ENCODE measurements at places on chromosomes 2 and 18.
A peak's percentile ranks its signal among the peaks of the same experiment; 100 is the strongest.

GRCh38 chr18:813172-814071 lies 1.4 kb upstream of the YES1 start:
- DNase-seq, result no peak

GRCh38 chr2:84959095-84959565 lies 11.8 kb upstream of the KCMF1 start:
- DNase-seq, result no peak

GRCh38 chr18:50126471-50126870 lies 68.5 kb downstream of the MYO5B start:
- peak; percentile 3 for DNase-seq

- no peak for DNase-seq
These were observed 116.6 kb downstream of the PTPRM start for GRCh38 chr18:7683753-7684152.

- DNase-seq, result no peak
These were observed 400.2 kb upstream of the SPHKAP start for GRCh38 chr2:228581731-228582130.

- DNase-seq, result peak; percentile 66
These were observed 3.0 kb downstream of the DAPL1 start for GRCh38 chr2:158797963-158798700.

- DNase-seq, result no peak
These were observed 5.5 kb upstream of the CYP26B1 start for GRCh38 chr2:72153026-72153791.

DNA sequence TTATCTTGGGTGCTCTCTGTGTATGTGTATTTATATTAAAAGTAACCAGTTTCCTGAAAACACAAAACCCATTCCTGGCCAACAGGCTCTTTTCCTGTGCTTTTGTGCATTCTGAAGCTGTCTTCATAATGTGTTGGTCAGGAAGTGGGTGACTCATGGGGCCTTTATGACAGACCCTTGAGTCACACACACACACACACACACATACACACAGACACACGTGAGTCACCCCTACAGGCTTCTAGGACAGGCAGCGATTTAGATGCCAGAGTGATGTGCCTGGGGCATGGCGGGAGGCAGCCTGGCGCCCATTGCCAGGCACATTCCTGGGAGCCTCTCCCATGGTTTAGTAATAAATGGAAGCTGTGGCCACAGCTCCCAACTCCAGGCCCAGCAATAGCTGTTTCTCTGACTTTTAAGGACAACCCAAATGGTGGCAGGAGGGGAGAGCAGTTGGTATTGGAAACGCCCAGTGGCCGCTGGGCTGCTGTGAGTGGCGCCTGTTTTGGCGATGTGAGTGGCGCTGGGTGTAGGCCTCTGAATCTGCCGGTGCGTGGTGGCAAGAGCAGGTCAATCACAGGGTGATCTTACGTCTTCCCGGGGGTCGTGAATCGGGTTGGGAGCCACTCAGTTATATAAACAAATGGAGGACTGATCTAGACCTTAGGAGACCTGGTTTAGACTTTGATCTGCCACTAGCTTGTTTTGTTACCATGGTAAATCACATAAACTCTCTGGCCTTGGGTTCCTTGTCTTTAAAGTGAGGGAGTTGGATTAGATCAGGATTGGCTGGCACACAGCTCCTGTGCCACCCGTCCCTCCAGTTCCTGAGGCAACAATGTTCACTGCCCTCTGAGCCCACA lies 150.7 kb upstream of the DLX2 start:
- DNase-seq, result no peak

- no peak for DNase-seq
These were observed 45.5 kb upstream of the FZD5 start for GRCh38 chr2:207815254-207815653.

DNA sequence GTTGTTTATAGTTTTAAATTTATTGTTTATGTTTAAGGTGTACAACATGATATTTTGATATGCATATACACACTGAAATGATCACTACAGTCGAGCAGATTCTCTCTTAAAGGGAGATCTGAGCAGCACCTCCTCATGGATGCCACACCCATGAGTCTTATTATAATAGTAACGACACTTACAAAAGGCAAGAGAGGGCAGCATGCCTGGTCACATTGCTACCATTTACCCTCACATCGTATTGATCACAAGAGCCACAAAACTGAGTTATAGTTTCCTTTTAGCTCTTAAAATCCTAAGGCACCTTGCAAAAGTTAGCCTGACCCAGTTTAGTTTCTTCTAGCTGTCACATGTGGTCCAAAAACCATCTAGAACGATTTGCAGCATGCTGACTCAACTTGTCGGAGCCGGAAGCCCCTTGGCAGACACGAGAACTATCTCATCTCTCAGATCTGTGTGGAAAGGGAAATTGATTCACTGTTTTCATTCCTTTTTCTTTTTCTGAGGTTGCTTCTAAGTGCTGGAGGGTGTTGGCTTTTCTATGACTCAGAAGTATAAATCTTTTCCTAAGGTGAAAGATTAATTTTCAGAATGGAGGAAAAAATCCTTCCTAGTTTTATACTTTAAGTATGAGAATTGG lies 85.3 kb downstream of the CDC42EP3 start:
- DNase-seq, result no peak

GRCh38 chr2:120141300-120142069 lies 81.7 kb downstream of the TMEM185B start:
- no peak for DNase-seq

GRCh38 chr2:190891889-190892288 lies 11.3 kb downstream of the GLS start:
- DNase-seq, result no peak

- DNase-seq, result peak; percentile 63
These were observed 111.9 kb downstream of the AP1S3 start for GRCh38 chr2:223725494-223725893.

DNA sequence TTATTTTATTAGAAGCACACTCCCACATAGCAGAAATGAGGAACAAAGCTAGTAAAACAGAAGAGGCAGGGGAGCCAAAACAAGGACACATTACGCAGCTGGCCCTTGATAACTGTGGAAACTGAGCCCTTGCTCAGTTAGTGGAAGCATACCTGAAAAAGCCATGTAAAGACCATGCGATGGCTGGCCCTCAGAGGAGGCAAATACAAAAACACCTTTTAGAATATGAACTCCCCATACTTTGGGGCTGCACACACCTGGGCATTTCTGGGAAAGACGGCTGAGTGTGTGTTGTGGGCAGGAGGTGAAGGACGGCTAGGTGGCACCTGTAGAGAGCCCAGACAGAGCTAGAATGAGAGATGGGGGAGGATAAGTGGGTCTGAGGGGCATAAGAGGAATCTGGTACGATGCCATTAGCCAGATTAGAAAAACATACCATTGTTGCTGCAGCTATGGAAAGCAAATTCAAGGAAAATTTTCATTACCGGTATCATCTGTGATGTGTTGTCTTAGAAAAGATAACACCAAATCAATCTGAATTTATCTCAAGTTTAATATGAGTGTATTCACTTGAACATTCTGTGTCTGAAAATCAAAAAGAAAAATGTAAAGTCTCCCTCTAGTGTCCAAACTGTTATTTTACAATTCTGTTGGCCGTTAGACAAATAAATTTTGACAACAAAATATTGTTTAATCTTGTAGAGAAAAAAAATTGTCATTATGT lies 45.2 kb upstream of the SULT1C3 start:
- DNase-seq, result no peak

DNA sequence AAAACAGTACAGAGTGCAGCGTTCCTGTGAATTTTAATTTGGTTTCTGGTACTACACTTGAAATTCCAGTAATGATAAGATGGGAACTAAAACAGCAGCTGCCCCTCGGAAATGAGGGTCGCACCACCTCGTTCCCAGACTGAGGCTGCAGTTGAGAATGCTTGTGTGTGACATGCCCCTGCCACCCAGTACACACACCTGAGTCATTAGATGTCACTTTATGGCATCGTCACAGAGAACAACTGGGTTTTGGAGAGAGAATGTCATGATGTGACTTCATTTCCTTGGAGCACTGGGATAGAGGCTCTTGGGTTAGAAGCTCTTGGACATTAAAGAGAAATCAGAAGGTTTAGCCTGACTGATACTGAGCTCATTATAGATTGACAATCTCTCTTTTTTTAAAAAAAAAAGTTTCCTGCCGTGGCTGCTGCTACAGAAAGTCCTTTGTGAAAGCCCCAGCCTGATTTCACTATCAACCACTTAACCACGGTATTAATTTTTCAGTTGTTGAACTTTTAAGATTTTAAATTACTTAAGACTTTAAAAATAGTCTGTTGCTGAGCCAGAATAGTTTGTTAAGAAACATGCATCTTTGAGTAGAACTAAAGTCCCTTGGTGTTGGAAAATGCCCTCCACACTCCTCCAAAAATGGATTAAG lies 24.5 kb downstream of the BCL2L11 start:
- no peak for DNase-seq

- peak; percentile 75 for DNase-seq
These were observed 753.9 kb downstream of the RNF144A start for GRCh38 chr2:7670905-7671641.

DNA sequence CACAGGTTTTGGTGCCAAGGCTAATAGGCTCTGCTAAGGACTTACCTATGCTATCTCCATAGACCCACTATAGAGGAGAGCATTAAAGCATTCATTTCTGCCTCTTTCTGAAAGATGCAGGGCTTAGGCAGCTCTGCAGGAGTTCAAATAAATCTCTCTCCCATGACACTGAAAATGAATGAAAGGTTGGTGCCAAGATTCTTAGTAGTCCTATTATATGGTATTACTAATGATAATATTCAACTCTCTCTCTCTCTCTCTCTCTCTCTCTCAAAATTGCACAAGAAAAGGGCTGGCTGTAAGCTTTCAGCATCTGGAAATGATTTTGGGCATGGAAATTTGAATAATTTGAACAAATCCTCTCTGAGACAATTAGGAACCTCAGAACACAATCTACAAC lies 433.7 kb downstream of the MBD2 start:
- peak; percentile 78 for DNase-seq

DNA sequence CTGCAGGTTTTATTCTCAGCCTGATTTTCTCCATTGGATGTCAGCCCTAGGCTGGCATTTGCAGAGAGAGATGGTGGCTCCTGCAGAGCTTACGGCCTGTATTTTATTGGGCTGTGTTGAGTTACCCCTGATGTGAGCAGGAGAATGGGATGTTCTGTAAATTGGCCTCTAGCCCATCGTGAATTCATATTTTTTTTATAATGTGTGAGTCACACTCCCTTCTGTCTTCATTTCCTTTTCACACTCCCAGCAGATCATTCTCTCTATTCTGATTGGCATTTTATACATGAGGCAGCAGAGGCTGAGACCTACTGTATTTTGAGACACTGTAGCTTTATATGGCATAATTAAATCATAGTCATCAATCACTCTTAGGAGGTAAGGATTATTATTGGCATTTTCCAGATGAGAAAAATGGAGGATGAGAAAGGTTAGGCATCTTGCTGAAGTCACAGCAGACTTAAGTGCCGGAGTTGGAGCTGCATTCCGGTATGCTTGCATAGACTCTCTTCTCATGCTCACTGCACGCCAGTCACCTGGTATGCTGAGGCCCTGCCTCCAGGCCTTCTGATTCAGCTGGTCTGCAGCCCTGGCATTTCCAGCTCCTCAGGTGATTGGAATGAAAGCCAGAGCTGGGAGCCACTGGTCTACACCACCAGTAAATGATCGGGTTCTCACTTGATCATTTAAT lies 142.4 kb downstream of the NEDD4L start:
- DNase-seq, result peak; percentile 78

- no peak for DNase-seq
These were observed 172.1 kb upstream of the LRRTM1 start for GRCh38 chr2:80476535-80477117.

GRCh38 chr2:43305012-43305411 lies 78.6 kb upstream of the ZFP36L2 start:
- no peak for DNase-seq

- no peak for DNase-seq
These were observed 6.4 kb upstream of the DARS1 start for GRCh38 chr2:135991861-135992260.

DNA sequence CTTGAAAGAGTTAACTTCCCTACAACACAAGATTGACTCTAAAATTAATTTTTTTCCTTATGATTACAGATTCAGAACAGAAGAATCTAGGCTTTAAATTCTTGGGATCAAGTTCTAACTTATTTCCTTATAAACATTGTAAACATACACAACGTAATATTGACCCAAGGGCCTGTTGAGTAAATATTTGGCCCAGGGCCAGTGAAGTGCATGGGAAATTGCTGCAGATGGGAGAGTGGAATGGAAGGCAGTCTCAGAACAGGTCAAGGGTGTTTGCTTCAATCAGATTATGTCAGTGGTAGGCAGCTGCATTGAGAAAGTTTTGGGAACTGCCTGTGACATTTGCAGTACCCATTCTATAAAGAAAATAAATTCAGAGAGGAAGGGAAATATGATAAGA lies 137.6 kb downstream of the MYO1B start:
- DNase-seq, result no peak

DNA sequence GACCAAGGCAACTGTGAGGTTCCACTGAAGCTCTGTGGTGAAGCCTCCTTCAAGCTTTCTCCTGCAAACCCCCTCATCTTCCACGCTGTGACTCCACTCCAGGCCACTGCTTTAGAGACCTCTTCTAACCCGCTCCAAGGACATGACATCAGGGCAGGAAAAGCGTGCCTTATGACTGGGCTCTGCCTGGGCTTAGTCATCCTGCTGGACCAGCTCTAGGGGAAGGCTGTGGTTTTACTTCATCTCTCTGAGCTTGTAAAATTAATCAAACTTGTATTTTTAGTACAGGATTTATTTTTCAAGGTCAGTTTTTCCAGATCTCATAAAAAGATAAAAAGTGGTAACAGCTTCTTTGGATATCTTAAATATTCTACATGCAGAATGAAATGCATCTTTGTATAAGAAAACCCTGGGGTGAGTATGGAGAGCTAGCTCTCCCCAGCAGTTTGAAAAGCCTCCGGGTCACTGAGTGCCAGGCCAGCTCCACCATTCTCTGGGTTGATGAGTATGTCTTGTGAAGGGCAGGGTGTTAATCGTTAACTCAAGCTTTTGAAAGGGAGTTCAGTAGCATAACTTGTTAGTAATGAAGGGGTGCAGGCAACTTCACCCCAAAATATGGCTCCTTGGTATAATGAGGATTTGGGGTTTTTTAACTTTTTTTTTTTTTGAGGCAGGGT lies 33.1 kb upstream of the YPEL5 start:
- DNase-seq, result no peak

DNA sequence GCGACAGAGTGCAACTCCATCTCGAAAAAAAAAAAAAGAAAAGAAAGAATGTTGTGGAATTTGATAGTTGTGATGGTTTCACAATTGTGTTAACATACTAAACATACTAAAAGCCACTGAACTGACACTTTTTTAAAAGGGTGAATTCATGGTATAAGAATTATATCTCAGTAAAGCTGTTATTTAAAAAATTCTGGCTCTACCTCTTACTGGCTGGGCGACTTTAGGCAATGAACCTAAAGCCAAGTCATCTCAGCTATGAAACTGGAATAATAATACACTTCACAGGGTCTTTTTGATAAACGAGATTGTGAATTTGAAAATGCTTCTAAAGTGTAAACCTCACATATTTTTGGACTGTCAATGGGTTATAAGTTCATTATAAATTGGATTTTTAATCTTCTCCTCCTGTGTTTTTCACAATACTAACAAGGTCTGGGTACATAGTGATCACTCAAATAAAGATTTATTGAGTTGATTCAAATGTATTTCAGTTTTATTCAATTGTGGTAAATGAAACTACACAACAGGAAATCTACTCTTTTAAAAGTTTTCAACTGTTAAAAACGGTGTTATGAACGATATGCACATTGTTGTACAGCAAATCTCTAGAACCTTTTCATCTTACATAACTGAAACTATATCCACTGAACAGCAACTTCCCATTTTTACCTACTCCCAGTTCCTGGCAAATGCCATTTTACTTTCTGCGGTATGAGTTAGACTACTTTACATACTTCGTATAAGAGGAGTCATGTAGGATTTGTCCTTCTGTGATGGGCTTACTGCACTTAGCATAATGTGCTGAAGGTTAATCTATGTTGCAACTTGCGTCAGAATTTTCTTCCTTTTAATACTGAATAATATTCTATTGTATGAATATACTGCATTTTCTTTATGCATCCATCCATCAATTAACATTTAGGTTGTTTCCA lies 43.0 kb upstream of the GTF2A1L start:
- no peak for DNase-seq

Data from NCI-H446 treated with DMSO at 0.1 percent for 48 hours (cell line).